Activated T-helper 2 cell treated with anti-CD3 and anti-CD28 coated beads, Interferon-gamma antibody, Interleukin-2, Interleukin-4, amounts not matched to agents 10 μg/mL and 5 μg/mL and 100 μg/mL, durations not matched to agents 14 hours and 24 hours and 36 hours (primary cell): ENCODE measurements at places on chromosomes 2 and 18. TPM values are rescaled to one million over a fixed set of nuclear protein-coding genes. Genes with fewer than 3 reads are reported as not detected.

MAB21L4 gene
- total RNA-seq = not detected in 2 replicates

DDX1 gene
- 100.0 and 111 TPM in 2 replicates for total RNA-seq

DYSF gene
- 0.05 TPM in 1 of 2 replicates, not detected in the other for total RNA-seq

FAM98A gene
- total RNA-seq = 62.7 and 63.8 TPM in 2 replicates

TMEM247 gene
- total RNA-seq = not detected in 2 replicates

ORC4 gene
- total RNA-seq = 25.4 and 31.2 TPM in 2 replicates

NT5C1B gene
- total RNA-seq = not detected in 2 replicates

KCNS3 gene
- total RNA-seq = 0.16 and 0.48 TPM in 2 replicates

ZAP70 gene
- 231 and 234 TPM in 2 replicates for total RNA-seq

MYO5B gene
- not detected in 2 replicates for total RNA-seq

C2orf72 gene
- 0.32 and 0.96 TPM in 2 replicates for total RNA-seq

HSBP1L1 gene
- total RNA-seq = 12.0 and 15.5 TPM in 2 replicates

CDH19 gene
- total RNA-seq = not detected in 2 replicates

NOSTRIN gene
- not detected in 2 replicates for total RNA-seq

LHCGR gene
- total RNA-seq = not detected in 2 replicates

BMP10 gene
- total RNA-seq = not detected in 2 replicates

RBM44 gene
- 0.92 and 1.0 TPM in 2 replicates for total RNA-seq

BCL2 gene
- total RNA-seq = 76.1 and 79.0 TPM in 2 replicates

SAG gene
- 0.05 TPM in 1 of 2 replicates, not detected in the other for total RNA-seq

TUBB8B gene
- not detected in 2 replicates for total RNA-seq

SDC1 gene
- total RNA-seq = 0.59 and 0.62 TPM in 2 replicates

WDCP gene
- 22.0 and 22.1 TPM in 2 replicates for total RNA-seq

NTSR2 gene
- not detected in 2 replicates for total RNA-seq

EMILIN1 gene
- total RNA-seq = 0.87 and 0.94 TPM in 2 replicates

TACR1 gene
- not detected in 2 replicates for total RNA-seq

ARHGAP15 gene
- total RNA-seq = 54.1 and 58.3 TPM in 2 replicates

HNRNPA3 gene
- total RNA-seq = 322 and 323 TPM in 2 replicates

ASAP2 gene
- 0.74 and 0.96 TPM in 2 replicates for total RNA-seq

ACOXL gene
- 1.4 and 1.6 TPM in 2 replicates for total RNA-seq

CFAP53 gene
- total RNA-seq = 0.25 and 0.51 TPM in 2 replicates

GDF7 gene
- 0.05 and 0.11 TPM in 2 replicates for total RNA-seq

ARHGEF4 gene
- 0.11 and 0.30 TPM in 2 replicates for total RNA-seq

SULT1C4 gene
- total RNA-seq = not detected in 2 replicates

FHL2 gene
- total RNA-seq = 5.3 and 5.6 TPM in 2 replicates

MAP3K19 gene
- total RNA-seq = not detected in 2 replicates

ELP2 gene
- 93.3 and 94.2 TPM in 2 replicates for total RNA-seq

MGAT4A gene
- total RNA-seq = 42.0 and 44.6 TPM in 2 replicates

DNAH7 gene
- total RNA-seq = not detected in 2 replicates

SP110 gene
- total RNA-seq = 114 and 121 TPM in 2 replicates

UGT1A3 gene
- total RNA-seq = not detected in 2 replicates

TWIST2 gene
- total RNA-seq = not detected in 2 replicates

TSPYL6 gene
- total RNA-seq = not detected in 2 replicates

TMEFF2 gene
- not detected in 2 replicates for total RNA-seq

LGALSL gene
- total RNA-seq = 2.6 and 3.3 TPM in 2 replicates

SCYGR4 gene
- not detected in 2 replicates for total RNA-seq

SGO2 gene
- total RNA-seq = 30.3 and 32.3 TPM in 2 replicates

LYPD6 gene
- total RNA-seq = not detected in 2 replicates
